EL (cell line): ENCODE measurements at places on chromosomes 3 and 15.

DNA sequence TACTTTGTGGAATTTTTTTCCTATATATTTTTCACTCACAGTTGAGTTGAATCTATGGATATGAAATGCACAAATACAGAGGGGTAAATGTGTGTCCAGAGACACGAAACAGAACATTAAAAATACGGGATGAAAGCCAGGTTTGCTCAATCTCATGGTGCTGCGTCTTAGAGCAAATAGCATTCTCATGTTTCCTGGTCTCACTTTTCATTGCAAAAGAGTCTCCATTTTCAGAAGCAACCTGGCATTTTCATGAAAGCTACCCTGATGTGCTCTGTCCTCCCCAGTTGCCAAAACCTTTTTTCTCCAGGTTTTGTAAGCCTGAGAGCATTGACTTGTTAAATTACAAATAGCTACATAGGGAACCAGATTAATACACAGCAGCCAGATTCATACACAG is 49.5 kb upstream of the MBNL1 start:
- no peak for DNase-seq

- DNase-seq = no peak
Observed at GRCh38 chr3:9703240-9703639, 393 bp upstream of the CPNE9 start.

DNA sequence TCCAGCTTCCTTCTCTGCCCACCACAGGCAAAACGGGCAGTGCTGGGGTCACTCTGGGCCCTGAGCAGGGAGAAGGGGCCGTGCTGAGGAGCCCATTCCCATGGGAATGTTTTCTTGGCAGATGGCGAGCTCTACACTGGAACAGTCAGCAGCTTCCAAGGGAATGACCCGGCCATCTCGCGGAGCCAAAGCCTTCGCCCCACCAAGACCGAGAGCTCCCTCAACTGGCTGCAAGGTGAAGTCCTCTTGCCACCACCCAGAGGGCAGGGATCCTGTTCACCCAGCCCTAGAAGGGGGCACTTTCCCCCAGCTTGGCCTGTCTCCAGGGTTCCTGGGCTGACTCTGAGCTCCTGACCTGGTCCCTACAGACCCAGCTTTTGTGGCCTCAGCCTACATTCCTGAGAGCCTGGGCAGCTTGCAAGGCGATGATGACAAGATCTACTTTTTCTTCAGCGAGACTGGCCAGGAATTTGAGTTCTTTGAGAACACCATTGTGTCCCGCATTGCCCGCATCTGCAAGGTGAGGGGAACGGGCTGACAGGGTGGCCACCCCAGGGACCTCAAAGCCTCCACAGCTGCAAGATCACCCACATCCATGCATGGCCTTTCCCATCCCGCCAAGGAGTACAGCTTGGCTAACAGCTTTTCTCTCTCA is 12.4 kb downstream of the CIB1 start:
- peak; percentile 74 for DNase-seq

DNA sequence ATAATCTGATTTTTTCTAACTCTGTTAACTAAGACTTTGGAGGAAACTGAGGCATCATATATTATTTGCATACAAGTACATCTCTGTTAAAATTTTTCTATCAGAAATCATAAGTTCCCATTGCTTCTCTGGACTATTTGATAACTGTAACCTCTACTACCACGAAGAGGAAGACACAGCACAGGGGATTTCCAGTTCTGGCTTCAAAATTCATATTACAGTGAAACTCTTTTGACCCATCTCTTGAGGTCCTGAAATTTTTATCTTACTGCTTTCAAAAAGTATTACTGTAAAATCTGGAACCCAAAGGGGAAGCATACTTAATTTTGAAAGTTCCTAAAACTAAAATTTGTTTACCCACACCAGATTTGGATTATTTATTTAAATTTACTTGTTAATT is 4.2 kb downstream of the PLSCR1 start:
- DNase-seq = no peak

GRCh38 chr3:168616915-168617314 is 521.2 kb upstream of the GOLIM4 start:
- DNase-seq = no peak

DNA sequence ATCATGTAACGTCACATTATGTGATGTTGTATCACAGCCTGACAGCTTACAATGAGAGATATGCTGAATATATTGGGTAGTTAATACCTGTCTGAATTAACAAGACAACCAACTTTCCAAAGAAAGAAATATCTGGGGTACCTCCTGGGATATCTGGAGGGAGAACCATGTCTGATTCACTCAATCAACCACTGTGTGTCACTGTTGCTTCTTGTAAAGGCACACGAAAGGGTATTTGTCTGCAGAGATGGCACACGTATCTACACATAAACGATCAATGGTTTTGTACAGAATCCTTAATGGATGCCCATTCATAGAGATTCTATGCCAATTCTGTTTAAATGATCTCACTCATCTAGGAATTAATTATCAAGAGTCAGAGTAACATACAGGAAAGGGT is 252.1 kb upstream of the TMCO5A start:
- peak; percentile 16 for DNase-seq

- DNase-seq = peak; percentile 20
Observed at GRCh38 chr3:120348065-120348990, 826 bp downstream of the LRRC58 start.

GRCh38 chr3:152334761-152335160 is 66.0 kb downstream of the MBNL1 start:
- no peak for DNase-seq

DNA sequence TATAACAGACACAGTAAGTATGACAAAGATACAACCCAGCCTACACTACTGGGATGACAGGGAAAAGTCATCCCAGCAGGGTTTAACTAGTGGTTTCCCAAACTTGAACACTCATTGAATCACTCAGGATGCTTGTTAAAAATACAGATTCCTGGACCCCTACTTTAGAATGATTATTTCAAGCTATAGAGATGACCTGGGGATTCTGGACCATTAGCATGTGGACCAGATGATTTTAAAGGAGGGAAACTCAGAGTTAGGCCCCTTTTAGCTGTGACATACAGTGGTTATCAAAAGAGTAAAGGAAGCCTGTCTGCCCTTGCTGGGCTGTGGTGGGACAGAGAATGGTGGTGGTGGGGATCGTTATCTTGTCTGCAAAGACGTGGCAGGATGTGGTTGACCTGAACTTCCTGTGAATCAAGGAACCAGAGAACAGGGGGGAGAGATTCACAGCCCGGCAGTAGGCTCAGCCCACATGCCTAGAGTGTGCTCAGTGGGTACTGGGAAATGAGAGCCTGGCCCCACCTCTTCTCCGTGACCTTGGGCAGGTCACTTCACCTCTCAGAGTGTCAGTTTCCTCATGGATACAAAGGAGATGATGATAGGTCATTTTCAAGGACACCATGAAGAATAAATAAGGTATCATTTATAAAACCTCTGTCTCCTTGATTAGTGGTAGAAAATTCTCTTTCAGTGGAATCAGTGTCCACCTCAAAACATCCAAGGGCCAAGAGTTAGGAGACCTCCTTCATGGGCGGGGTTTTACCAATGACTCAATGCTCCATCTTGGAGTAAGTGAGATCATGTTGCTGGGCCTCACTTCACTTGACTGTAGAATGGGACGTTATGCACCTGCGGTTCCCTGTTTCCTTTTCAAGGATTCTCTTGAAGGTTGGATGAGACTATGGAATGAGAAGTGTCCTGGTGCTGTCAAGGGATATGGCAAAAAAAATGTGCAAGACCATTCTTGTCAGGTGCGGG is 306.5 kb downstream of the RPLP1 start:
- DNase-seq = peak; percentile 76

- peak; percentile 98 for DNase-seq
Observed at GRCh38 chr3:127792541-127793292, 29.6 kb downstream of the MGLL start.
